ENCODE measurements at places on chromosomes 12 and 14.

- no peak for DNase-seq
Observed at GRCh38 chr12:64699504-64700115, 59.6 kb downstream of the GNS start.

DNA sequence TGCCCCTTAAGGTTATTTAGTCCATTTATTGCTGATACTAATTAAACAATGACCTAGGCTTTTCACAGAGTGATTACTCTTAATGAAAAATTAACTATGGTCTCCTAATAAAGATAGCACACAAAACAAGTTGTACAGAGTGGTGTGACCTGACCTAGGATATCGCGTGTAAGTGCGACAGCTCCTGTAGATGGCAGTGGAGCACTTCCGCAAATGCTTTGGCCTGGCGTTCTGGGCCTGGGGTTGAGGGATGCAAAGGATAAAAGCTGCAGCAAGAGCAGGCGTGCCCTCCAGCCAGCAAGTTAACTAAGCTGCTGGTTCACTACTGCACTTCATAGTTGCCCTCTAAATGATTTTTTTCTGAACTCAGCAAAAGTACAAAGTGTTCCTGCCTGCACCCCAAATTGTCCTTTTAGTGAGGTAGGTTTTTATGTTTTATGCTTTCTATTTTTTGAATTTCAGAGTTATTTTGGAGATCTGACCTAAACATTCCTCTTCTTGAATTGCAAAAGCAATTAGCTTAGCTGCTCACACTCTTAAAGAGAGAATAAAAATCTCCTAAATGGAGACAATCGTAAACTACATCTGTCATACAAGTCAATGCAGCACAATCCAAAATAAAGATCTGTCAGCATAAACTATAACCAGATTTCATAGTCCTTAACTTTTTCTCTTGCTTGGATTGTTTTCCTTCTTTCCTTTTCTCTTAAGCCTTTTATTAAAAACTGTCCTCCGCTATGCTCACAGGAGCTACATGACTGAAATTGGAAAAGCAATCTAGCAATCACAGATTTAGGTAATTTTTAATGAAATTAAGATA, 379.6 kb downstream of the LRIG3 start:
- no peak for DNase-seq

DNA sequence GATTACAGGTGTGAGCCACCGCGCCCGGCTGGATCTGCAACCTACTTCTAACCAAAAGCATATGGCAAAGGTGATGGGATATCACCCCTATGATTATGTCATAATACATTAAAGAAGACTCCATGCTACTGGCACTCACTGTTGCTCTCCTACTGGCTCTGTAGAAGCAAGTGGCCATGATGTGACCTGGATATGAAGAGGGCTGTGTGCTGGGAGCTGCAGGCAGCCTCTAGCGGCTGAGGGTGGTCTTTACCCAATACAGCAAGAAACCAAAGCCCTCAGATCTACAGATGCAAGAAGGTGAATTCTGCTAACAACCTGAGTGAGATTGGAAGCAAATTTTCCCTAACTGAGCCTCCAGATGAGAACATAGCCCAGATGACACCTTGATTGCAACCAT, 34.2 kb upstream of the TRIM9 start:
- DNase-seq: no peak

DNA sequence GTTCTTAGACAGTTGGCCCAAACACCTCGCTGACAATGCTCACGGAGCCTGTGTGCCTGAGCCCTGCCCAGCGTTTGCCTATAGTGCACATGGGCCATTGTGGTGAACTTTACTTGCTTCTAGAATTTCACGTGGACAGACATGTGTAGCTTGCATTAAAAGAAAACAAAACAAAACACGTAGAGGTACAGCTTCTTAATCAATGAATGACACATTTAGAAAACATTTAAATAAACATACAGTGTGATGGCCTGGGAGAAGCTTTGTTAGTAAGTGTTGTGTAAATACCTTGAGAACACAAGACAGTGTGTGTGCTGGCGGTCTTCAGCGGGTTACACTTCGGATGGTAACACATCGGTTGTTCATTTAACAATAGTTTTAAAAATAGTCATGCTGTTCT, 38.1 kb downstream of the SMOC1 start:
- DNase-seq: no peak

DNA sequence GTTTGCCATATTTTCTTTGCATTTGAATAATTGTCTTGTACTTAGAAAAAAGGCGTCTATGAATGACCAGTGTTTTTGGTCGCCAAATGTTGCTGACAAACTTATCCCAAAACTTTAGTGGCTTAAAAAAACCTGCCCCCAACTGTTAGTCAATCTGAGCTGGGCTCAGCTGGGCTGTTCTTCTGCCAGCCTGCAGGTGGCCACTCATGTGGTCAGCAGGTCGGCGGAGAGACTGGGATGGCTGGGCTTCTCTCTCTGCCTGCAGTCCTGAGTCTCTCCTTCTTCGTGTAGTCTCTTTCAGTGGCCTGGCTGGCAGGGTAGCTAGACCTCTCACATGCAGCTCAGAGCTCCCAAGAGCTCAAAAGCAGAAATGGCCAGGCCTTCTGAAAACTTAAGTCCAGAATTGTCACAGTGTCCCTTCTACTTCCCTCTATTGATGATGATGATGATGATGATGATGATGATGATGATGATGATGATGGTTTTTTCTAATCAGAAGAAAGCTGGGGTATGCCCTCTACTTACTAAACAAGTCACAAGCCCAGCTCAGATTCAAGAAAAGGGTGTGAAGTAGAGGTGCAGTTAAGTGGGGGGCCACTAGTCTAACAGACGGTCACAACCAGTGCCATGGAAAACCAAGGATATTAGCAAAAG, 87.9 kb downstream of the PTPN11 start:
- no peak for DNase-seq

- no peak for DNase-seq
Observed at GRCh38 chr14:58961045-58961731, 227.3 kb upstream of the DAAM1 start.

GRCh38 chr12:16473610-16474326, 126.3 kb downstream of the MGST1 start:
- no peak for DNase-seq

GRCh38 chr14:29738950-29739349, 188.7 kb downstream of the PRKD1 start:
- no peak for DNase-seq

DNA sequence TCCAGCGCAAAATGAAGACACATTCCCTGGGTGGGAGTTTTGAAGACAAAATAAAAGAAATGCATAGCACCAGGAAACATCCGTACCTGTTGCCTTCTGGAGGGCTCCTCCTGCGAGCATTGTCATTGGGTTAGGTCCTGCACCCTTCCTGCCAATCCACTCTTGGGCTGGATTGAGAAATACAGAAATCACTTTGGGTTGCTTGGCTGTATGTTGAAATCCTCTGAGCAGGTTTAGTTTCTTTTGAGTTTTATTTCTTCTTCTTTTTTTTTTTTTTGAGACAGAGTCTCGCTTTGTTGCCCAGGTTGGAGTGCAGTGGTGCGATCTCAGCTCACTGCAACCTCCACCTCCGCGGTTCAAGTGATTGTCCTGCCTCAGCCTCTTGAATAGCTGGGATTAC, 67.6 kb downstream of the ARF6 start:
- DNase-seq: no peak

- DNase-seq: no peak
Observed at GRCh38 chr12:101763246-101763931, 24.1 kb upstream of the SYCP3 start.

GRCh38 chr14:63026491-63026890, 18.8 kb downstream of the KCNH5 start:
- DNase-seq: no peak
